ENCODE measurements at places on chromosomes 2 and 18.

- DNase-seq, result no peak
Measured at GRCh38 chr2:8367833-8368232, 314.0 kb upstream of the ID2 start.

- DNase-seq, result no peak
Measured at GRCh38 chr18:50473881-50474280, 86.0 kb upstream of the MAPK4 start.

GRCh38 chr2:204795156-204795555, 249.9 kb downstream of the PARD3B start:
- no peak for DNase-seq

- peak; percentile 1 for DNase-seq
Measured at GRCh38 chr18:63741769-63742168, 33.4 kb upstream of the SERPINB7 start.

- no peak for DNase-seq
Measured at GRCh38 chr2:128815248-128815647, 496.6 kb upstream of the HS6ST1 start.

- peak; percentile 32 for DNase-seq
Measured at GRCh38 chr18:48392268-48392667, 16.9 kb downstream of the ZBTB7C start.

DNA sequence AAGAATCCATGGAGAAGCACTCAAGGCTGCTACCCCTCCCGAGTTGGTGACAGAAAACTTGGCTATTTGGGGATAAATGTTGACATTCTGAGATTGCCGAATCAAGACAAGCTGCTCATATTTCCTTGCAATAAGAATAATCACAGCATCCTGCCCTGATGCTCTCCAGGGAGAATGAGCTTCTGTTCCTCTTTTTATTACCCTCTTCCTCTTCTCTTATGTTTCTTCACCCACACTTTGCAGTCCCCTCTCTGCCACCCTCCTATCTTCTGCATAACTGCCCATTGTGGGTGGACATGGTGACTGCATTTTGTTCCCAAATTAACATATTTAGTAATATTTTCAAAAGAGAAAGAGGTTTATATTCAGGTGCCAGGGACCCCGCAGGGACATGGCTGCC, 11.9 kb upstream of the MSGN1 start:
- DNase-seq, result no peak

- no peak for DNase-seq
Measured at GRCh38 chr2:233259730-233260129, 8.3 kb downstream of the ATG16L1 start.

- no peak for DNase-seq
Measured at GRCh38 chr18:13934676-13935075, 19.3 kb upstream of the MC2R start.

- no peak for DNase-seq
Measured at GRCh38 chr2:63661076-63661475, 72.3 kb downstream of the MDH1 start.

DNA sequence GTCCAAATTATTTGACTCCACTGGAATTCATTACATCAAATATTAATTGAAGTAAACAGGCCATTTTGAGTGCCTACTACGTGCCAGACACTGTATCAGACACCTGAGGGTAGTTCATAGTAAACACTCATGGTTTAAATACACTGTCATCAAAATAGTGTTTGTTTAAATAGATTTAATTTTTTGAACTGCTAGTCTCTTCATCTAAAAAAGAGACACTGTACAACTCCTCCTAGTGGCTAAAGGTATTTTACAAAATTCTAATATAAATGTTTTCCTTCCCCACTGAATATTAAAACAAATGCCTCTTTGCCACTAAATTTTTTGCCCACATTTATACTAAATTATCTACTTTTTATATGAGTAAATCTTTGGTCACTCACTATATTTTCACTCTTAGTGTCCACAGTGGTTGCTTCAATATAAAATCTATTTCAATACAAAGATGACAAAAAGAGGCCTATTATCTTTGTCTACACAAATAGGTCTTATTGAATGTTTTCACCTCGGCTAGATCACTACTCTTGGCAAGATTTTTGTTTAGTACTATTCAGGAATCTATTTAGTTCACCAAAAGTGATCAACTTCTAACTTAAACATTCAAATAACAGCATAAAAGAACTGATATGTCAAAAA, 122.1 kb downstream of the TMEM247 start:
- DNase-seq, result no peak

- DNase-seq, result no peak
Measured at GRCh38 chr2:138494265-138494966, 7.2 kb upstream of the SPOPL start.

DNA sequence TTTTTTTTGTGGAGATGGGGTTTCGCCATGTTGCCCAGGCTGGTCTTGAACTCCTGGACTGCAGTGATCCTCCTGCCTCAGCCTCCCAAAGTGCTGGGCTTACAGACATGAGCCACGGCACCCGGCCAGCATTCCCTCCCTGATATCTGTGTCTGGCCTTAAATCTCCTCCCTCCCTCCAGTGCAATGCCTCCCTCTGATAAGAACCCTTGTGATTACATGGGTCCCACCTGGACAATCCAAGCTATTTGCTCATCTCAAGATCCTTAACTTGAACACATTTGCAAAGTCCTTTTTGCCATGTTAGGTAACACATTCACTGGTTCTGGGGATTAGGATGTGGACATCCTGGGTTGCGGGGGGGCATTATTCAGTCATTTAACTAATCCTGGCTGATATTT, 40.5 kb upstream of the CREB1 start:
- DNase-seq, result no peak

DNA sequence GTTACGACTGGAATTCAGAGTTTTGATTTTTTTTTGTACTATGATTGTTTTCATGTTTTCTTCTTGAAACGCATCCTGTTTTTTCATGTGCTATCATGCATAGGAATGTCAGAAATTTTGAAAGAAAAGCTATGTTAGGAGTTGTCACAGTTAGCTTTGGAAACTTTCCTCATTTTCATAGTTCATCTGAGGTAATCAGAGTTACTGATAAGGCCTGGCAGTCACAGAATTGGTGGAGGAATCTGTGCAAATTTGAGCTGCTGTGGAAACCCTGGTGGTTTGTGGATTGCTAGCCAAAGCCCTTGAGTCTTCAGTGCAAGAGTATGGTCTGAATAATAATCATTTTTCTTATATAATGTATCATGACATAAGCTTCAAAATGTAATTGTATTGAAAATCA, 401.0 kb downstream of the CNTNAP5 start:
- no peak for DNase-seq

DNA sequence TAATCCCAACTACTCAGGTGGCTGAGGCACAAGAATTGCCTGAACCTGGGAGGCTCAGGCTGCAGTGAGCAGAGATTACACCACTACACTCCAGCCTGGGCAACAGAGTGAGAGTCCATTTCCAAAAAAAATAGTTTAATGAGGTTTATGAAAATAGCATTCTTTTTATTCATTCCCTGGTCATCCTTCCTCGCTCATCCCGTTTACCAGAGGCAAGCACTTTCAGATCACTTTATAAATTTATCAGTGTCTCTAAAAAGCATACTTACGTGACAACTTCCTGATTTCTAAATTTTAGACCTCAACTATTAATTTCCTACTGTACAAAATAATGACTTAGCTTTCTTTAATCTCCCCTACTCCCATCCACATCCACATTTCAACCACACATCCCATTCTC, 864.8 kb downstream of the EPHA4 start:
- no peak for DNase-seq

DNA sequence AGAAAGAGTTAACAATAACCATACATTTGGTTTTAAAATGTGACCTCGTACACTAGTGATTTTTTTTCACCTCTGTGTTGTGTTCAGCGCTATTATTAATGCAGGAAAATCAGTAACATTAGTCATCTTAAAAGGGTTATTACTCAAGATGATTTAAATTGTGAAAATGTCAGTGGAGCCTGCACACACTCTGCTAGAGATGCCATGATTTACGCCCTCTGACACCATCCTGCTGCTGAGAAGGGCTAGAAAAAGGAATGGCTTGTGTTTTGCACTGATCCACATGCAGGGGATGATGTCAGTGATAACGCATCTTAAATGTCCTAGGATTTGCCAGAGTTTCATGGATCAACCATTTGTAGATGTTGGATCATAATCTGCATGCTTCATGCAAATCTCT, 121.3 kb upstream of the BOD1L2 start:
- DNase-seq, result no peak

DNA sequence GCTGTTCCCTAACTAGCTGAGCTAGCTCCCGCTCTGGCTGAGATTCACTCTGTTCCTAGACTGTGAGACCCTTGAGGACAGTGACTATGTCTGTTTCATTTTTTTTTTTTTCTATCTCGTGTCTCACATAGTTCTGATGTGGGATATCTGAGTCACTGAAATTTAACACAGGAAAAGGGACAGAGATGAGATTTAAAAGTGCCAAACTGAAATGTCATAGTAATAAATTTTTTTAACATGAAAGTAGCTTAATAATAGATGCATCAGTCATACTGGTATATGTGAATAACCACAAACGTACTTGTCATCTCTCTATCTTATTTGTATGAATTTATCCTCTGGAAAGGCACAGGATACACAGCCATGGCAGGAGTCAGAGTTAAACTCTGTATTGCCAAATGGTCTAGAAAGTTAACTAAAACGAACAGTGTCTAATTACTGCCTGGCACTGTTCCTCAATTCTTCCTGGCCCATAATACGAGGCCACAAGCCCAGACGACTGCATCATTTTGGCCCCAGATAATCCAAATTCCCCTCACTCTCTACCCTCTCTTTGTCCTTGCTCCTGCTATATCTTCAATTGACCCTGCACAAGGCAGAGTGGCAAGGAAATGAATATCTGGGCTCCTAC, 87.5 kb downstream of the SATB2 start:
- no peak for DNase-seq

- no peak for DNase-seq
Measured at GRCh38 chr2:211468877-211469663, 912.7 kb downstream of the CPS1 start.

DNA sequence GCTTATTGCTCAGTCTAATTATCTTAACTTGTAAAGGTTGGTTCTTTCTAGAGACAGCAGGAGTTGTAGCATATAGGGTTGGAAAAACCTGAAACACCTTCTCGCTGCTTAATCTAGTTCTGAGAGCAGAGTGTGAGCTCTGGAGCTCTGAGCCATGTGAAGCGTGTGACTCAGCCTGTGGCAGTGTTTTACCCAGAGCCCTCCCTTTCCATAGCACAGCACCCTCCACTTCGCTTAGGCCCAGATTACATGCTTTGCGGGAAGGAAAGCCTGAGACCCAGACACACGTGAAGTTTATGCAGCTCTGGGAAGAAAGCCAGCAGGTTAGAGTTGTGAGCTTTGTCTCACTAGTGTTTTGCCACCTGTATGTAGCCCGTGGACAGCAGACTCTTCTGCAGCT, 74.5 kb downstream of the INPP4A start:
- DNase-seq, result no peak

DNA sequence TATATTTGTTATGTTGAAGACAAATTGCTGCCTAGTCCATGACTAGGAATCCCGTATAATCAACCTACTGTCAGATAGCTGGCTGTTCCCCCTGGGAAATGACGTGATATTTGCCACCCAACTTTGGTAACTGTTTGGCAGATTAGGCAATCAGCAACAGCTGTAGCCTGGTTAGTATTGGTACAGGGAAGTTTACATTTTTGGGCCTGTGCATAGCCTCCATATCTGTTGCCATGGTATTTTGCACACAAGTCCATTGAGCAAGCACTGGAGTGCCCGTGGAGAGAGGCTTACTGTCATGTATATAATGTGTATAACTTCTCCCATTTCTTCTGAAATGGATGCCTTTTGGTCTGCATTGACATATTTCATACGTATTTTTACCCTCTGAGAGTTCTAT, 27.7 kb downstream of the BIRC6 start:
- no peak for DNase-seq

DNA sequence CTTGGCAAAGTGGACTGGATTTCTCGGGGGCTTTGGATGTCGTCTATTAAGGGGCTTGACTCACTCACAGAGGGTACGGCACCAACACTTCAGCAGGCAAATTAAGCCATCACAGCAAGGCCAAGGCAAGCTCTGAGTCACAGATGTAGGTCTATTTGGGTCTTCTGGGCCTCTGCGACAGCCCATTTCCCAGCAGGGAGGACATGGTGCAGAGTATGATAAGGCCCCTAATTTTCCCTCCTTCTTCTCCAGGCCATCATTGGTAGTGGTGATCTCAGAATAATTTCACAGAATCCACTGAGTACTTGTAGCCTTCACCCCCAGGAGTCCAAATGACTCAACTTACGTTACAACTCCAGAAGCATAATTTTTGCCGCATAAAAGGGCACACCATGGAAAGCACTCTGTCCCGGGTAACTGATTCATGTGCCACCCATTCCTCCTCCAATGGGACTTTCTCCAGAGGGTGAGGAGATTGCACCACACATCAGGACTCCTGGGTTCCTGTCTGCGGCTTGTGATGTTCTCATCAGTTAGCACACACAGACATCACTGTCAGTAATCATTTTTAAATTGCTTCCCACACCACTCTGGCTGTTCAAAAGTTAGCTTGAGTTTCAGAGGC, 164.9 kb downstream of the TXNL1 start:
- no peak for DNase-seq
